NCI-H526 (cell line): ENCODE measurements at places on chromosomes 2 and 18.

- no peak for DNase-seq
Measured at GRCh38 chr2:75602724-75603342, 42.1 kb upstream of the EVA1A start.

DNA sequence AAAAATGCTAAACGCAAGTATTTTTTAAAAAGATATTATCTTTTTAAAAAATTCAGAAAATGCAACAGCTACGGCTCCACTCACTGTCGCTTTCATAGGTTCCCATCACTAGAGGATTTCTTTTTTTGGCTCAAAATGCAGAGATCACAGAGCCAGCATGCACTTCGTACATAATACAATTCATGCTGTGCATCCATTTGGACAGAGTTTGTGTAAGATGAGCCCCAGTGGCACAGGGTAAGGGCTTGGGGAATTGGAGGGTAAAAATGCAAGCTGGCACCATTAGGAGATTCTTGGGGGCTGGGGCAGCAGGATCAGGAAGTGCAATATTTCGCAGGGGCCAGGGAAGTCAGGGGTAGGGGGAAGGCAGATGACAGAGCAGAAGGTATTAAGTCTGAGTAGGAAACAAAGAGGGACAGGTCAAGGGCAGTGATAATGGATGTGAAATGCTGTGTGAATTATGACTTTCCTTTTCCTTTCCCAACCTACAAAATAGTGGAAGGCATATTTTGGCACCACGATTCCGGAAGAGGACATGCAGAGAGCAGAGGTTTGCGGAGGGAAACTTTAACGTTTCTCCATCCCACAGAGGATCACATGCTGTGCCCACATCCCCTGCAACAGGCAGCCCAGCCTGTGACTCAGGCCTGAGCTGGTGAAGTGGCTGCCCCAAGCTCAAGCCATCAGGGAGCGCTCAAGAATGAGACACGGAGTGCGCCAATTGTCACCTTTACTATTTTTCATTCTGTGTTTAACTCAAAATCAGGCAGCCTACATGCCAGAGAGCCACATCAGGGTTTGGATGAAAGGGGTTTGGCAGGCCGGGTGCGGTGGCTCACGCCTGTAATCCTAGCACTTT is 4.7 kb downstream of the CAPG start:
- no peak for DNase-seq

DNA sequence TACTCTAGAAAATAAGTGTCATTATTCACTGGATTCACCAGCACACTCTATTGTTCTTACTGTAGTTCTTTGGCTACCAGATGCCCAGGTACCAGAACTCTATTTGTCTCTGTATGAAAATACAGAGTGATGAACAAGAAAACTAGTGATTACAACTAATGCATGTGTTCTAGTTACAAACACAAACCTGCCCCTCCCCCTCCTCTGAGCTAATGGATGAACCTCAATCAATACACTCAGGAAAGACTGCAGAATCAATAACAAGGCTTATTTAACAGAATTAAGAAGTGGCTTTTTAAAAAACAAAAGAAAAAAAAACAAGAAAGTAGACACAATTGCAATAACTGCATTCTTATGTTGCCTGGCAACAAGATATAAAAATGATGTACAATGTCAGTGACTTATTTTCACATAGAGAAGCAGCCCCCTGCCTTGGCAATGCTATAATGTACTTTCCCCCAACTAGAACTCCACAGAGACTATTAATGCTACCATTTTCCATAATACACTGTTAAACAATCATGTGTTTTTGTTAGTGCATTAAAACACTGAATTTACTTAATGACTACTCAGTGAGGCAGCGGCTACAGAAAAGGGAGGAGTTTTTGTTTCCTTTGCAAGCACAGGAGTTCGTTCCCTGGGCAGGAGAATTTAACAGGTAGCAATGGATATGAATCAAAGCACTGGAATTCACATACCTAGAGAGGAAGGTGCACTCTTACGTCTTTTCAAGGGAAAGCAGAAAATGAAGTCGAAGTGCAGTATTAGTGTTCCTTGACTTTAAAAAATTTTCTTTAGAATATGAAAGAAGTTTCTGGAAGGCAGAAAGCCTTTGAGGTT is 318.8 kb upstream of the REV1 start:
- DNase-seq: no peak

DNA sequence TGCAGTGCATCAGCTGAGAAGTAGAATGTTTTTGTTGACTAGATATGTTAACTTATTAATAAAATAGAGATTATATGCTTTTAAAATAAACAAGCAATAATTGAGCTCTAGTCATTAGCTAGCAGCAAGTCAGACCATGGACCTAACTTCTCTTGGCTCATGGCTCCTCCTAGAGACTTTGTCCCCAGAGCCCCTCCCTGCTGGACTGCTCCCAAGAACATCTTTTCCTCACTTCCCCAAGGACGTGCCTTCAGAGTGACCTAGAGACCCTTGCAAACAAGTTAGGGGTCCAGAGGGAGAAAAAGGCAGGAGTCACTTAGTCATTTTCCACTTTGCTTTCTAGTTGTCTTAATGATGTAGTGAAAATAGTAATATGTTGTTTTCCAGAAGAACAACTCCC is 312.5 kb upstream of the NRP2 start:
- no peak for DNase-seq

DNA sequence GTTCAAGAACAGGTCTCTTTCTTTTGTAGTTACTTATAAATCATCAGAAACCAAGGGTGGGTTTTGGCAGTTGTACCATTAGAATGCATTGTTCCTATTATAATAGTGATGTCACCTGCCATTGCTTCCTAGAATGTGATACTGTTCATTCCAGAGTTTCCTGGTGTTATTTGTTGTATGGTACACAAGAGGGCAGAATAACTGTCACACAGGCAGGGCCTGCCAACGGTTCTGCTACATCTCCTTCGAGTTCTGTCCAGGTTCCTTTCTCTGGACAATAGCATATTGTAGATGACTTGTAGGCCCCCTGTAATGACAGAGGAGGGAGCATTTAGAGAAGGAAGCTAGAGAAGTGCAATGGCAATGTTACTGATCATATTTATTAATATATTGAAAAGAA is 98.3 kb downstream of the KLHL14 start:
- DNase-seq: no peak

- DNase-seq: no peak
Measured at GRCh38 chr2:97662386-97662894, 1.4 kb downstream of the ACTR1B start.

GRCh38 chr2:108634576-108635160 is 84.6 kb upstream of the RANBP2 start:
- DNase-seq: no peak

GRCh38 chr2:234488913-234489451 is 7.9 kb downstream of the ARL4C start:
- DNase-seq: no peak

DNA sequence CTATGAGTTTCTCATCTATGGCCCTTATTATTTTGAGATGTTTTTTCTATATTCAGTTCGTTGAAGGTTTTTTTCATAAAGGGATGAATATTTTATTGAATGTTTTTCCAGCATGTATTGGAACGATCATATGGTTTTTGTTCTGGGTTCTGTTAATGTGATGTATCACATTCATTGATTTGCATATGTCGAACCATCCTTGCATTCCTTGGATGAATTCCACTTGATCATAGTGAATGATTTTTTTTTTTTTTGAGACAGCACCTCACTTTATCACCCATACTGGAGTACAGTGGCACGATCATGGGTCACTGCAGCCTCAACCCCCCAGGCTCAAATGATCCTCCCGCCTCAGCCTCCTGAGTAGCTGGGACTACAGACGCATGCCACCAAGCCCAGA is 5.5 kb upstream of the NEMP2 start:
- no peak for DNase-seq

GRCh38 chr2:86314125-86314524 is 23.3 kb downstream of the REEP1 start:
- DNase-seq: no peak

GRCh38 chr18:48940854-48941611 is 9.7 kb downstream of the SMAD7 start:
- no peak for DNase-seq

DNA sequence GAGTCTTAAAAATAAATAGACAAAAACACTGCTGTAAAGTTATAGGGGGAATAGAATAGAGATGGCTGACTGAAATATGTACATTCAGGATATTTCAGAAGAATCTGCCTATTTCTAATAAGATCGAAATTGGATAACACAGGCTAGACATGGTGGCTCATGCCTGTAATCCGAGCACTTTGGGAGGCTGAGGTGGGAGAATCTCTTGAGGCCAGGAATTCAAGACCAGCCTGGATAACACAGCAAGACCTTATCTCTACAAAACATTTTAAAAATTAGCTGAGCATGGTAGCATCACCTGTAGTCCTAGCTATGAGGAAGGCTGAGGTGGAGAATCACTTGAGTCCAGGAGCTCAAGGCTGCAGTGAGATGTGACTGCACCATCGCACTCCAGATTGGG is 146.6 kb upstream of the CCDC150 start:
- DNase-seq: no peak

GRCh38 chr18:51211552-51211951 is 14.1 kb upstream of the MEX3C start:
- DNase-seq: no peak

DNA sequence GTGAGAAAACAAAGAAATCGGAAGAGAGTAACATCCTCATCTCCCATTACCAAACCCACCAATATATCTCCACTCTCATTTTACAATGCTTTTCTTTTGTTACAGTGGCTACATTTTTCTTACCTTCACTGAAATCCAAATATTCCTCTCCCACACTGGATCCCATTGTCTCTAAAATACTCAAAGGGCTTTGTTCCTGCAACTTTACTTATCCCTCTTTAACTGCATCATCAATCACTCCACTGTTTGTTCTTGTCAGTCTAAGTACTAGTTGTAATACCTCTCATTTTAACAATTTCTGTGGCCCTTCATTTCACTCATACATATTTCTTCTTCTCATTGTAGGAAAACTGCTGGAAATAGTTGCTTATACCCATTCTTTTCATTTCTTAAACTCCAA is 464.2 kb upstream of the PIK3C3 start:
- DNase-seq: no peak

DNA sequence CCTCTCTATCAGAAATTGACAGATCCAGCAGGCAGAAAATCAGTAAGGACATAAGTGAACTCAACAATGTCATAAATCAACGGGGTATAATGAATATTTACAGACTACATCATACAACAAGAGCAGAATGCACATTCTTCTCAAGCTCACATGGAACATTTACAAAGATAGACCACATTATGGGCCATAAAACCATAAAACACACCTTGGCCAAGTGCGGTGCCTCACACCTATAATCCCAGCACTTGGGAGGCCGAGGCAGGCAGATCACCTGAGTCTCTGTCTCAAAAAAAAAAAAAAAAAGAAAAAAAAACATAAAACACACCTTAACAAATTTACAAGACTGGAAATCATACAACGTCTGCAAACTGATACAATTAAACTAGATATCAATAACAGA is 36.7 kb downstream of the FBXO15 start:
- no peak for DNase-seq

DNA sequence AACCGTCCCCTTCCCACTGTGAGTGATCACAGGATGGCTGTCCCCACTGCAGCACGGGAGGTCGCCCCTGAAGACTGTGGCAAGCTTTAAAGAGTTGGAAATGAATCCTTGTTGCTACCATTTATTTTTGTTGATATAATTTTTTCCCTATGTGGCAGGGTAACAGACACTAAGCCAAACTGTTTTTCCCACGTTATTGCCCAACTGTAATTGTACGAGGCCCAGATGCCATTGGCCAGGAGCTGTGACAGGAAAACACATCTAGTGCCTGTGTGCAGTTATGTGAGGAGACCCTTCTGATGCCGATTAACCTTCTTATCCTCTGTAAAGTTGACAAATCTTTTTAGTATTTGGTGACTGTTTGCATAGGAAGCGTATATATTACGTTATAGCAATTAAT is 44.2 kb downstream of the MRPS9 start:
- no peak for DNase-seq

DNA sequence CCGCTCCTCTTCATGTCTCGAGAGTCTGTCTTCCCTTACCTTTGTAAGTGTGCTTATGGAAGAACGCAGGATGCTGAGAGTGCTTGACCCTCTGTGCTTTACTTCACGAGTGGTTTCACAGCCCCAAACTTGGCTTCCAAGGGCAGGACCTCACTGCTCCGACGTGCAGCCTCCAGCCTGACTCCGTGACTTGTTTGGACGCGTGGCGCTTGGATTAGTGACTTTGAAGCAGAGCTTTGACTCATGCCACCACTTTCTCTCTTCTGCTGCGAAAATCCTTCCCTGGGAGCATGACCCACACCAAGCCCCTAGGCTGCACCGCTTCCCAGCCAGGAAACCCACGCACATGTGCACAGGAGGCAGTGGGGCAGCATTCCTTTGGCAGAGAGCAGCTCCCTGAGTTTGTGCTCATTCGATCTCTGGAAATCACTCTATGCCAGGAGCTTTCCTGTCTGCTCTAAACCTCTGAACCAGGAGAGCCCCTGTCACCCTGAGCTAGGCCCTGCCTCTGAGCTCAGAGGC is 207.8 kb upstream of the HS6ST1 start:
- no peak for DNase-seq

GRCh38 chr2:82259551-82259950 is 1955.0 kb upstream of the LRRTM1 start:
- no peak for DNase-seq

- DNase-seq: peak; percentile 1
Measured at GRCh38 chr18:69636529-69637301, 236.0 kb downstream of the DOK6 start.

DNA sequence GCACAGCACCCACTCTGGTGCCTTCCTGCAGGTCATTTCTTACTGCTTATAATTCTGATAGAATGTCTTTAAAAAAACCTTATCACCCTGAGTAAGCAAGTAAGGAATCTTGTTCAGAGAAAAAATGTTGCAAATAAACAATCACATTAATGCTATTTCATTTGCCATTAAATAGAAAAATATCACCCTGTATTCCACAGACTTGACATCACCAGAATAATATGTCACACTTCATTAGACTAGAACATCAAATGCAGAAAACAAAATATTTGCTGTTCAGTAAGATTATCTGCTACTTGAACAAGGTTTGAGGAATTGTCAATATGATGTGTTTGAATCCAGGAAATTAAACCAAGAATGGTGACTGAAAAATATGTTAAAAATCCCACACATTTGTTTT is 236.6 kb upstream of the MMADHC start:
- DNase-seq: no peak

DNA sequence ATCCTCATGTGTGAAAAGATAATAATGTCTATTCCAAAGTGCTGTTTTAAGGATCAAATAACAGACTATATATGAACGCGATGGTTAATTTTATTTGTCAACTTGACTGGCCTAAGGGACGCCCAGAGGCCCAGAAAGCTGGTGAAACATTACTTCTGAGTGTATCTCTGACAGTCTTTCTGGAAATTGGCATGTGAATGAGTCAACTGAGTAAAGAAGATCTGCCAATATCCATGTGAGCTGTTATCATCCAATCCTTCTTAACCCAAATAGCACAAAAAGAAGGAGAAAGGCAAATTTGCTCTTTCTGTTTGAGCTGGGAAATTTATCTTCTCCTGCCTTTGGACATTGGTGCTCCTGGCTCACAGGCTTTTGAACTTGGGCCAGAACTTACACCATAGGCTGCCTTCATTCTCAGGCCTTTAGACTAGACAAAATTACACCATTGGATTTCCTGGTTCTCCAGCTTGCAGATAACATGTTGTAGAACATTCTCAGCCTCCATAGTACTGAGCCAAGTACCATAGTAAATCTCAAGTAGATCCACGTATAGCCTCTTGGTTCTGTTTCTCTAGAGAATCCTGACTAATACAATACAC is 114.7 kb upstream of the DOCK10 start:
- no peak for DNase-seq
